DMS53 (cell line): ENCODE measurements at places on chromosomes 2 and 18.

- no peak for DNase-seq
Measured at GRCh38 chr18:55625901-55626300, 37.9 kb upstream of the TCF4 start.

GRCh38 chr2:232971744-232972143 is 41.3 kb downstream of the NGEF start:
- no peak for DNase-seq

DNA sequence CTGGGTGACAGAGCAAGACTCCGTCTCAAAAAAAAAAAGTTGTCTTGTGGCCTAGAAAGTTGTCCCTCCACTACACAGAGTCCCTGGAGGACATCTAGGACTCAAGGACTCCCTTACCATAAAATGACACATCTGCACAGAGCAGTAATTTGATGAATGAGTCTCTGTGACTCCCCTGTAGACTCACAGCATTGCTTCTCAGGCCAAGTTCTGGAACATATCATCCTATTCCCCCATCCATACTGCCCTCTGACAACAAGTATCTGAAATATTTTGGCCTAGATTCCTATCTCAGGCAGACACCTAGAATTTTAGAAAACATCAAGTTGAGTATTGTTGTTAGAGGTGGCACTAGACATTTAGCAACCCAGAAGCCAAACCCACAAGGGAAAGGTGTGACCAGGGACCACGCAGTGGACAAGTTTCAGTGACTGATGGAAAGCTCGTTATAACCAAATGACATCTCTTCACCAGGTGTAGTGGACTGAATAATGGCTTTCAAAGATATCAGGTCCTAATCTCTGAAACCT is 97.9 kb upstream of the ATP8B1 start:
- DNase-seq, result no peak

GRCh38 chr2:60581433-60582282 is 28.2 kb upstream of the BCL11A start:
- DNase-seq, result peak; percentile 85

GRCh38 chr18:13455960-13456481 is 237.5 kb downstream of the LDLRAD4 start:
- DNase-seq, result no peak

GRCh38 chr2:50004667-50005066 is 850.4 kb upstream of the FSHR start:
- DNase-seq, result no peak

DNA sequence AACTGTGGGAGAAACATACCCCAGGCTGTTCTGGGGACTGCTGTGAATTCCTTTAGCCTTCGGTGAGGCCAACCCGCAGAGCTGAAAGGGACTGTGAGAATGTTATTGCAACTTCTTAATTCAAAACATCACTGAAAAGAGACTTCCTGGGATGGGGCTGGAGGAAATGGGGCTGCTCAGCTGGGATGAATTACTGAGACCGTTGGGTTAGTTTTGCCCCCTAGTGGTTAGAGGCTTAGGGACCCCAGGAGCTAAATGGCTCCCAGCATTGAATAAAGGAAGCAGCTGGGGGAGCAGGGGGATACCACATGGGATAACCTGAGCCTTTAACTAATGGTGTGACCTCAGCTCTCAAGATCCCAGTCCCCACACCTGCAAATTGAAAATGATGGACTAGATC is 941.1 kb upstream of the FANCL start:
- DNase-seq, result peak; percentile 58

DNA sequence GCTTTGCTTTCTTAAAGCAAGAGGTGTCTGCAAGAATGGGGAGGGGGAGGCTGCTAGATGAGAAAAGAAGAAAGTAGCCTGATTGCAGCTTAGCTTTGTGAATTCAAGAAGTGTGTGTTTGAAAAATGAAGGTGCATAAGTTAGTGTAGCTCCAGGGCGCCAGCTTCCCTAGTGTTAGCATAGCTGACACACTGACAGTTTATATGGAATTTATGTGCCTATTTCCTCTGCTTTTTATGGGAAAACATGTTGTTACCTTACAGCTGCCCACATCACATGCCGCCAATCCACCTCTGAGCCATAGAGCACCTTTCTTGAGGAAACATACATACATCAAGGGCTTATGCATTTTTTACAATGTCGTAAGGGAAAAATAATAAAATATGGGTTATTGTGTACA is 536.4 kb upstream of the PIK3C3 start:
- no peak for DNase-seq

DNA sequence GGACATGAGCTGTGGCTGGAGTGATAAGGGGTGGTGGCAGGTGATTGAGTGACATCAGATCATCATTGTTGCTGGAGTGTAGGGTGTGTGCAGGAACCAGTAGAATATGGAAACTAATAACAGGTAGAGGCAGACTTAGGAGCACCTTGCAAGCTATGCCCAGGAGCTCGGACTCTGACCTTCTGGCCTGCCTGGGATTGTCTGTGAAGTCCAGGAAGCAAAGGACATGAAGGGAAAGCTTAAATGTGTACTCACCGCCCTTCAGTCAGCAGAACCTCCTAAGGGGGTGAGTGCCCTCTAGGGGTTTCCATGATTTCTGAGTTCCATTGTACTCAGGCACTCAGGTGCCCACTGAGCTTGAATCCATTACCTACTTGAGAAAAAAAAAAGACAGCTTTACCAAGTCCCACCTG is 104.2 kb downstream of the CRIM1 start:
- DNase-seq, result peak; percentile 84

GRCh38 chr18:2919600-2919999 is 72.8 kb downstream of the EMILIN2 start:
- no peak for DNase-seq

DNA sequence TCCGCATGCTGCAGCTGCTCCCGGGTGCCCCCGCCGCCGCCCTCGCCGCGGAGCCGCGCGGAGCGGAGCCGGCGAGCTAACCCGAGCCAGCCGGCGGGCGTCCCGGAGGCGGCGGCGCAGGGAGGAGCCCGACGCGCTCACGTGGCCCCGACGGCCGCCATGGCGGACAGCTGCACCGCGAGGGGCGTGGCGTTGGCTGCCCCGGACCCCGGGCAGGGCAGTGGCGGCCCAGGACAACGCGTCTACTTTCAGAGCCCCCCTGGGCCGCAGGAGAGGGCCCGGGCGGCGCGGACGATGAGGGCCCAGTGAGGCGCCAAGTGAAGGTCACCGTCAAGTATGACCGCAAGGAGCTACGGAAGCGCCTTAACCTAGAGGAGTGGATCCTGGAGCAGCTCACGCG is 30.0 kb upstream of the CCNYL1 start:
- DNase-seq, result no peak

DNA sequence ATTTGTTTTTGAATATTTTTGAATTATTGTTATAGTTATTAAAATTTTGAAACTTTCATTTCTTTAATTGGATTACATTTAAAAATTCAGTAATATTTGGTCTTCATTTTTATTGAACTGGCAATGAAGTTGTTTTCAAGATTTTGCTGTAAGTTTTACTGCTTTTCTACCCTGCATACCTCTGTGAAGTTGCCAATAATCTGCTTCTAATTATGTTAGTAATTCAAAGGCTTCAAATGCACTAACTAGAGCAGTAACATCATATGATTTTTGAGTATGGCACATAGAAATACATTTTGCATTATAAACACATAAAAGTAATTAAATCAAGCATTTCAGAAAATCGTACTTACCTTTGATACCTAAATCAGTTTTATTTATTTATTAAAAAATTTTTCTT is 40.3 kb upstream of the FAM171B start:
- DNase-seq, result no peak

GRCh38 chr2:75466708-75467311 is 93.9 kb downstream of the EVA1A start:
- DNase-seq, result peak; percentile 64

DNA sequence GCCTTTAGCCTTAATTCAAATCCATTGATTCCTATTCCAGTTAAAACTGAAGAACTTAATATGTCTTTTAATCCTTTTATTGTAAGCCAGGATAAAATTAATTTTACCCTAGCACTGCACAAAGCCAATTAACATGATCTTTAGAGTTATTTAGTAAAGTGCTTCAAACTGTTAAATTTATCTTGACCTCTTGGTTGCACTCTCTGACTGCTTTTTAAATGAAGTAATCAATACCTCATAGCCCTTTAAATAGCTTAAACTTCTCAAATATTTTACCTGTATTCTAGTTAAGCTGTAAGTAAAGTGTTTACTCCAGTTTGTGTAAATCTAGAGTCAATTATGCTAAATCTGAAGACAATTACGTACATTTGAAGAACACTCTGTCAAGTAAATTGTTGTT is 221.0 kb downstream of the WDR7 start:
- DNase-seq, result no peak

DNA sequence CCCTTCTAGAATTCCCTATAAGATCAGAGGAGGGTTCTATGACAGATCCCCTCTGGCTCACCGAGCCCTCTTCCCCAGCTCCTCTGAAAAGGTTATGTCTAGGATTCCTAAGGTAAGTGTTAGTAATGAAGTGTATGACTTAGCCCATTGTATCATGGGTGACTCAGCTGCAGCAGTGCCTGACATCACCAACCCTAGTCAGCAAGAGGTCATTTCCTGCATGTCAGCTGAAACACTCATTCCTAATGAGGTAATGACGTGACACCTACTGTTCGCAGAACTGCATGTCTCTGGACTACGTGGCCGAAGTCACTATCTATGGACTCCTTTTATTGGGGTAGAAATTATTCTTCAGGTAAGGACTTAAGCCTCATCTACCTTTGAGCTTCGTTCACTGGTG is 196.1 kb upstream of the MYT1L start:
- no peak for DNase-seq

DNA sequence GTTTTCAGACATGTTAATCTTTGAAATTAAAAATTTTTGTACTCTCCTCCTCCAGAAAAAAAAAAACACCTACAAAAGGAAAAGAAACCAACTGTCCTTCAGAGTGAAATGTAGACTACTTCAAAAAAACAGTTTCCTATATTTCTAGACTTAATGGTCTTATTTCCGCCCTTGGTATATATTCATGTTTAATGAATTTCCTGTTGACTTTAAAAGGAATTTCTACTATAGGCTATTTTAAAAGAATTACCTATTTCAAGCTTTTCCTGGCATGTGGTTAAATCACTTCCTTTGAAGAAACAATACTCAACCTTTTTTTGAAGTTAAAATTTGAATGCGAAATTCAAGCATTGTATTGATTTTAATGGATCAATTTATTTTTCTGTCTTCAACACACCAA is 29.2 kb downstream of the GULP1 start:
- DNase-seq, result no peak

DNA sequence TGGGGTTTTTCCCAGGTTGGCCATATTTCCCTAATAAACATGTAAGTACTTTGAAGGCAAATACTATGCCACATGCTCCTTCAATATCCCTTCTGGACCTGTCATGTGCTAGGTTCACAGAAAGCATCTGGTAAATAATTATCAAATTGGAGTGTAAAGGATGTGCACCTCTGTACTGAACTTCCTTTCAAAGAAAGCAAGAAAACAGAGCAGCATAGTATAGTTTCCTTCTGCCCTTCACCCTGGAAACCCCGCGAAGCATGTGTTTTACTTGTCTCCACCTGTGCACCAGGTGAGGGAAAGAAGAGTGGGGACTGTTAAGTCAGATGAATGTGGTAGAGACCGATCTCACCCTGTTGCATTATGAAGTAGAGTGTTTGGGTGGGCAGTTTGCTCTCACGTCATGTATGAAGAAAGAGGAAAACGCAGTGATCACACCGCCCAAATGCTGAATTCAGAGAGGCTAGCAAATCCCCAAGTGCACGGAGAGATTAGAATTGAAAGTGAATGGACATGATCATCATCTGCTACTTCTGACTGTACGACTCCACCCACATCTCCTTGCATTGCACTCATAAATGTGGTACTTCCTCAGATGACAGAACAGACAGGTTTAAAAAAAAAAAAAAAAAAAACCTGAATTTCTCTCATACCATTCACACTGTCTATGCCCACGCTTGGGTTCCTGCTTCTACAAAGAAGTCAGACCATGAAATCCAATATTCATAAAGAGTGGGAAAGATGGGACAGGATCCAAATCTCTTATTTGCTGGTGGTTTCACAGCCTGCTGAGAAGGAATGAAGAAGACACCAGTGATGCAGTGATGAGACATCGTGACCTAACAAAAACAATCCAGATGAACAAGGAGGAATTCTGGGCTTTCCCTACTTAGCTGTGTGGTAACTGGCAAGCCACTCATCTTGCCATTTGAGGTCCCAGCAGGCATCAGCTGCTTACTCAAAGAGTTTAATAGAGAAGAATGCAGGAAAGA is 448.6 kb downstream of the BCL11A start:
- DNase-seq, result no peak

DNA sequence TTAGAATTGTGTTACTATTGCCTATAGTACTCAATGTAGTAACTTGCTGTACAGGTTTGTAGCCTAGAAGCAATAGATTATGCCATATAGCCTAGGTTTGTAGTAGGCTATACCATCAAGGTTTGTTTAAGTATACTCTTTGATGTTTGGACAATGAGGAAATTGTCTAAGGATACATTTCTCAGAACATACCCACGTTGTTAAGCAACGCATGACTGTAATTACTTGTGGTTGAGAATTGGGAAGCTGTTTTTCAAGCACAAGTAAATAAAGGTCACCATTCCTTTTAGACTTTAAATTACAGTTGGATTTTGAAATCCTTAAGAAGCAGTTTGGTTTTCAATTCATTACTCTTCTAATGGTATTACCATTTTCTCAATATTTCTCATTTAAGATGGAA is 89.8 kb upstream of the KCNH7 start:
- DNase-seq, result no peak

GRCh38 chr2:227908266-227909054 is 37.0 kb downstream of the DAW1 start:
- DNase-seq, result peak; percentile 44

DNA sequence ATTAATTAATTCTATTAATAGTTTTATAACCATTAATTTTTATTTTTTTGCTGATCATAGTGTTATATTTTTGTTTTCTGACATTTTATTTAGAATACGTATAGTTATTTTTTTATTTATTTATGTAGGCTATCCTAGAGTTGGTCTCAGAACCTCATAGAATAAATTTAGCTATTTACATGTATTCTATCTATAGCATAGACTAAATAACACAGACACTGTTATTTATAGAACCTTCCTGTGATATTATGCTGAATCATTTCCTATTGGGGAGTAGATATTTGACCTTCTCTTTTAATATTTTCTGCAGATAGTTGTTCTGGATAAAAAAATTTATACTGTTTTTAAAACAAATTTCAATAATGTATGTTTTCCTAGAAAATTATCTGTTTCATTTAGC is 20.2 kb downstream of the ARHGEF33 start:
- DNase-seq, result no peak

DNA sequence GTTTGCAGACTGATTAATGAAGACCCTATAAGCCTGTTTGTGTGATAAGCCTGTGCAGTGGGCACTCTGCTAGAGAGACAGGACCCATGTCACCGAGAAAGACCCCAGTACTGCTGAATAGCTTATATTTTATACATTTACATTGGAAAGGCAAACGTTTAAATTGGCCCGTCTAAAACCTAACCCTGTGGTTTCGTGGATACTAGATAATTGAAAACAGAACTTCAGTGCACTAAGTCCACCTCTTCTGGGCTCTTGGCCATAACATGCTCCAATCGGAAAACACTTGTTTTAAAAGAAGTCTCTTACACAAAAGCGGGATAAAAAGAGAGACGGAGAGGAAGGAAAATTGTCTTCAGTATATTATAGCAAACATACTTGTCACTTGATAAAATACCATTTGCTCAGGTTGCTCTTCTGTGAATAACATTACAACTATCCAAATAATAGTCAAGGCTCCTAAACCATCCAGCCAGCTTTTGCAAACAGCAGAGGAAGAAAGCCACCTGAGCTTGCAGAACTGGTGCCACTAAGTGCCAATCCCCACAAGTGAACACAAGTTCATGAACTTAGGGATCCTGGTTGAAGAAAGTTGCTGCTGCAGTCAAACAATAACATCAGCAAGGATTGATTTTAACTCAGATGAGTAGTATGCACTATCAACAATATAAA is 218.4 kb upstream of the FN1 start:
- no peak for DNase-seq

- DNase-seq, result no peak
Measured at GRCh38 chr18:7748251-7749007, 181.3 kb downstream of the PTPRM start.
